Stimulated activated CD8-positive, alpha-beta memory T cell treated with anti-CD3 and anti-CD28 coated beads, Interleukin-7, amount 100 ng/mL, for 24 hours (primary cell): ENCODE measurements at places on chromosomes 12 and 14.

DNA sequence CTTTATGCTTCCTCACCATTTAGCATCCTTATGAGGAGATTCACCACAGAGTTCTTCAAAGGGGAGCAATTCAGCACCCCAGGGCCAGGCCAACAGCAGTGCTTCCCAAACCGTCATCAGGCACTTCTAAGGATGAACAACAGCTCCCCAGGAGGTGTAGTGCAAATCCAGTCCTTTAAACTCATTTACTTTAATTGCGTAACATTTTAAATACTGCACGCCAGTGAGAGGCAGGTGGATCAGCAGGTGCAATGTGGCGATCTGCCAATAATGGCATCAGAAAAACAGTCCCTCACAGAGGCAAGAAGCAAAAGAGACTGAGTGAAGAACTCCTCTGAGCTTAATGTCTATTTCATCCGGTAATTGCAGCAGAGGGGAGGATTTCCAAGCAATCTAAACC is 770.9 kb upstream of the FOXG1 start:
- no peak for DNase-seq

DNA sequence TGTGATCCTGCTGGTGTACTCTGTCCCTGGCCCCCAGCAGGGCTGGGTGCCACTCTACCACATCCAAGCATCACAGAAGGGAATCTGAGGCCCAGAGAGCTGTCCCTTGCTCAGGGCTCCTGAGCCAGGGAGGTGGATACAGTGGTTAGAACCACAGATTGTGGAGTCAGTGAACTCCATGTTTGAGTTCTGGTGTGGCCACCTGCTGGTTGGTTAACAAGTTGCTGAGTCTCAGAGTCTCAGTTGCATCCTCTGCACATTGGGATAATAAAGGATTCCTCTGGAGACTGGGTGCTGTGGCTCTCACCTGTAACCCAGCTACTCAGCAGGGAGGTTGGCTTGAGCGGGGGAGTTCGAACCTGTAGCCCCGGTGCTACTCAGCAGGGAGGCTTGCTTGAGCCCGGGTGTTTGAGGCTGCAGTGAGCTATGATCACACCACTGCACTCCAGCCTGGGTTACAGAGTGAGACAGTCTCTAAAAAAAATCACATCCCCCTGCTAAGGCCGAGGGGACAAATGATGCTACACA is 39.4 kb downstream of the MVK start:
- no peak for DNase-seq

- no peak for DNase-seq
These were observed 168.9 kb upstream of the RASSF8 start for GRCh38 chr12:25789541-25789944.

GRCh38 chr14:60775296-60775695 is 40.7 kb downstream of the MNAT1 start:
- DNase-seq: no peak

GRCh38 chr12:115473257-115473956 is 789.4 kb upstream of the TBX3 start:
- no peak for DNase-seq
